Activated T-helper 2 cell treated with anti-CD3 and anti-CD28 coated beads, Interferon-gamma antibody, Interleukin-2, Interleukin-4, amounts not matched to agents 10 μg/mL and 5 μg/mL and 100 μg/mL, durations not matched to agents 14 hours and 24 hours and 36 hours (primary cell): ENCODE measurements at places on chromosomes 2 and 18. TPM values are rescaled to one million over a fixed set of nuclear protein-coding genes. Genes with fewer than 3 reads are reported as not detected.

TRAK2 gene
- 27.1 and 27.7 TPM in 2 replicates for total RNA-seq

GRCh38 chr2:205800773-205801172 is 118.5 kb downstream of the NRP2 start:
- DNase-seq: no peak

- no peak for DNase-seq
Observed at GRCh38 chr2:85601771-85602475, 575 bp downstream of the TMEM150A start.

CD8A gene
- total RNA-seq: 1.8 and 2.8 TPM in 2 replicates

GRCh38 chr2:10933700-10934225 is 22.0 kb downstream of the KCNF1 start:
- no peak for DNase-seq

IL1B gene
- not detected in 2 replicates for total RNA-seq

- DNase-seq: no peak
Observed at GRCh38 chr2:166563894-166564293, 69.8 kb upstream of the SCN7A start.

DNA sequence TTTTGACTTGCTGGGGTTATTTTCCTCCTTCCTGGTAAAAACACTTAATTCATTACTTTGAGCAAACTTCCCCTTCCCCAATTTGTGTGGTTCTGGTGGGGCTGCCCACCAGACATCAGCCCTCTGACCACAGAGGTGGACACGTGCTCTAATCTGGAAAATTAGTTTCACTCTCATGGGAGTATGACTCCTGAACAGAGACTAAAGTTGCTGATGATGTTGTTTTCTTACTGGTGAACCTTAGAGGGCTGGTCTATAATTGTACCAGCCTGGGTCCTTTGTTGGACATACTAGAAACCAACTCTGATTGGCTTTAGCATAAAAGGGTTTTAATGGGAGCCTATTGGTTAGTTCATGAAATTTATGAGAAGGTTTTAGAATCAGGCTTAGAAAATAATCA is 54.1 kb upstream of the ACYP2 start:
- DNase-seq: no peak

DNA sequence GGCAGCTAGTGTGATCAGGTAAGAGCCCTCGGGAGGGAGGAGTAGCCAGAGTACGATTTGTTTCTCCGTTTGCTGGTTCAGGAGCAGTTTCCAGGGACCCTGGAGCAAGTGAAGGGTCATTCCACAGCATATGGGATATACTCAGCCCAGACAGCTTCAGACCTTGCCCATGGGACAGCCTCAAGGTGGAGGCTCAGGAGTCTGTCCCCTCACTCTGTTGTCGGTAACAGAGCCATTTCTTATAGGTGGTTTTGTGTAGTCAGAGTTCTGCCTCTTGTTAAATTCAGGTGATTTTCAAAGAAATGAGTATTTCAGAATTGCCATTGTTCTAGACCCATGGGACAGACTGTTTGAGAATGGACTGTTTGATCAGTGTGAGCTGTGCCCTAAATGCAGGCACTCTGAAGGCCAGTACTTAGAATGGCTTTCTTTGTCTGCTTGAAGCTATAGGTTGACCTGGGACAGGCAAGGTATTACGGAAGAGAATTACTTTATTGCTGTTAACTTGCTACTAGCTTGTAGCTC is 15.2 kb downstream of the FMNL2 start:
- DNase-seq: no peak

GRCh38 chr2:216284708-216285107 is 87.6 kb downstream of the MARCHF4 start:
- no peak for DNase-seq

GRCh38 chr18:13216092-13216582 is 2.4 kb upstream of the LDLRAD4 start:
- DNase-seq: peak; percentile 42

GRCh38 chr2:100986157-100986556 is 15.9 kb upstream of the RPL31 start:
- DNase-seq: no peak

DNA sequence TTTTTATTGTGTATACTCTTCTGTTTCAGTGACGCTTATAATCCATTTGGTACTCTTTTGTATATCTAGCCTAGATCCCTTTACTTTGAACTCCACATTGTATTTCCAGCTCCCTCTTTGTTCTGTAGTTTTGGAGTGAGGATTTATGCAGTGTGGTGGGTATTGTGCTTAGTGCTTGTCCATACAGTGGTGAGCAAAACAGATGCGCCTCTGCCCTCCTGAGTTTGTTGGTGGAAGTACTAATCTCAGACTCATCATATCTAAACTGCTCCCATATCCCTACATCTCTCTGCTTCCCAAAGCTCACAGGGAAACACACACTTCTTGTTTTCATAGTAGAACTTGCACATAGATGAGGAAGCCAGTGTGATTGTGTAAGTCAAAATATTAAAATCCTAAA is 12.1 kb downstream of the PTCD3 start:
- no peak for DNase-seq

DNA sequence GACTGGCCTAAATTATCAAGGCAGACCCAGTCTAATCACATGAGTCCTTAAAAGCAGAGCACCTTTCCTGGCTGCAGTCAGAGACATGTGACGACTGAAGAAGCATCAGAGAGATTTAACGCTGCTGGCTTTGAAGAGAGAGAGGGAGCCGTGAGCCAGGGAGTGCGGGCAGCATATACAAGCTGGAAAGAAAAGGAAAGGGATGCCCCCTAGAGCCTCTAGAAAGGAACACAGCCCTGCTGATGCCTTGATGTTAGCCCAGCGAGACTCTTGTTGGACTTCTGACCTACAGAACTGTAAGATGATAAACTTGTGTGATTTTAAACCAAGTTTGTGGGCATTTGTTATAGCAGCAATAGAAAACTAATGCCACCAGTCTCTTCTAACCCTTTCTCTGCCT is 58.1 kb downstream of the HEATR5B start:
- no peak for DNase-seq

DNA sequence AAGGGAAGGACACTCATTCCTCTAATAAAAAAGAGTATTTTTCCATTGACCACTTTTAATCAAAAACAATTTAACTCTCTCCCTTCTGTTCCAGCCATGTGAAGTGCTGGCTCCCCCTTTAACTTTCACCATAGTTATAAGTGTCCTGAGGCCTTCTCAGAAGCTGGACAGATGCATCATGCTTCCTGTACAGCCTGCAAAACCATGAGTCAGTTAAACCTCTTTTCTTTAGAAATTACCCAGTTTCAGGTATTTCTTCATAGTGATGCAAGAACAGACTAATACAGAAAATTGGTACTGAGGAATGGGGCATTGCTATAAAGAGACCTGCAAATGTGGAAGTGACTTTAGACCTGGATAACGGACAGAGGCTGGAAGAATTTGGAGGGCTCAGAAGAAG is 643.6 kb upstream of the DDX18 start:
- DNase-seq: no peak

DNA sequence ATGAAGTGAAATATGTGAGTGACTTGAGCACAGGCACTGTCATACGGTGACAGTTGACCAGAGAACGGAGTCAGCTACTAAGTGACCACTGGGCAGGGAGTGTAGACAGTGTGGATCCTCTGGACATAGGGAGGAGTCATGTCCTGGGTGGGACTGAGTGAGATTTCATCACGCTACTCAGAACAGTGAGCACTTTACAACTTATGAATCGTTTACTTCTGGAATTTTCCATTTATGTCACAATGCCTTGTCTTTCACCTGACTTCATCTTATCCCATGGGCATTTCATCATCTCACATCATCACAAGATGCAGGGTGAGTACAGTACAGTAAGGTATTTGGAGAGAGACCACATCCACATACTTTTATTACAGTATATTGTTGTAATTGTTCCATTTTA is 29.0 kb downstream of the PTPRM start:
- no peak for DNase-seq

- no peak for DNase-seq
Observed at GRCh38 chr2:25371253-25372241, 29.8 kb upstream of the DNMT3A start.

GRCh38 chr2:145137211-145137610 is 617.3 kb upstream of the ZEB2 start:
- no peak for DNase-seq

DNA sequence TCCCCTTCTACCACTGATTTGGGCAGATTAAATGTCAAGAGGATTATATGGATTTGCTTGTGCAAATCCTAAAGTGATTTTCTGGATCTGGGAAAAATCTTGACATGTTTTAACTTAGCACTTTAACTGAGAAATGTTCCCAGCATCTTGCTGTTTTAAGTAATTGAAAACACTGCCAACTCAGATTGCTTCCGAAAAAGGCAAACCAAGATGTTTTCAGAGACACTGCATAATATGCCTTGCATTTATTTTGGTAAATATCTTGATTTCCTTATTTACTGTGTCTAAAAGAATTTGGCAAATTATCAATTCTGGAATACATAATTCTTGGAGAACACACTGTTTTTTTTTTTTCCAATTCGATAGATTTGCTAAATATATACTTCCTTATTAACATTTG is 385.0 kb upstream of the FAM98A start:
- DNase-seq: no peak

DNA sequence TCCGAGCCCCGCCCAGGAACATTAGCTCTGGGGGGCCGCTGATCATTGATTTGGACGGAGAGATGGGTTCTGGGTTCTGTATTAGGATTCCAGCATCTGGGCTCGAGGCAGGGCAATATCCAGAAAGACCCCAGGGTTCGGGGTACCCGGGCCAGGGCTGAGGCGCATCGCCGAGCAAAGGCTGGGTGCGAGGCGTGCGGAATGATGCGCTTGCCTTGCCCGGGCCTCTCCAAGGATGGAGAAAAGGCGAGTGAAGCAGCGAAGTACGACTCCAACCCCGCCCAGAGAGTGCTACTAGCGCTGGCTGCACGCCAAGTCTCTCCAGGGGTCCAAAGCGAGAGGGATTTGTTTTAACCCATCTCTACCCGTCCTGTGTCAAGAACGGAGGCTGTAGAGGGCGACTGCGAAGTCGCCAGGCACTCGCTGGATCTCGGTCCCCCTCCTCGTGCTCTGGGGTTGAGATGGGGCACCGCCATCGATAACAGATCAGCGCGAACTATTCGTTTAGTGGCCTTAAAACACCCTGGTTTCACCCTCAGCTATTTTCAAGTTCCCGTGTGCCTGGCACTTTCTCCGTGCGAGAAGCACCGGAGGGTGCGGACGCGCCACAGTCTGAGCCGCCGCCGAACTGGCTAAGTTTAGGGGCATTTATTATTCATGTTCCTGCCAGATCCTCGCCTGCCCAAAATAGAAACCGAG is 1.9 kb downstream of the ADCYAP1 start:
- DNase-seq: no peak

DOK6 gene
- not detected in 2 replicates for total RNA-seq

TMEM200C gene
- 0.02 TPM in 1 of 2 replicates, not detected in the other for total RNA-seq

- DNase-seq: no peak
Observed at GRCh38 chr2:232772531-232772930, 3.8 kb downstream of the KCNJ13 start.

ADD2 gene
- 3.1 and 3.2 TPM in 2 replicates for total RNA-seq

RGPD4 gene
- 0.07 TPM in 2 replicates for total RNA-seq
